ENCODE measurements at places on chromosomes 5 and 9.

DNA sequence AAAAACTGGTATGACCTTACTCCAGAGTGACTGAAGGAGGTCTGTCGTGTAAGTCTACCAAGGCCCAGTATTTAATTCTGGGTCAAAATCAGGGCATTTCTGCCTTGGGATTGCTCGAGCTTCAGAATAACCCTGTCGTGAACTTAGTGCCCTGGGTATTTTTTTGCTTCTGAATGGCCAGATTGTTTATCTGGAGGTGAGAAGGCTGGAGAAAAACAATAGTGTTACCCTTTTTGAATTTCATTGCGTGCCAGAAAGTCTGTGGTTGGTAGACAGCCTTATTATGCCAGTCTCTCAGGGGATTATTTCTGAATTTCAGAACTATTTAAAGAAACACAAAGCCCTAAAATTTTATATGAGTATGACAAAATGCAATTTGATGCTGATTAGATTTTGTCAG lies 323.4 kb downstream of the CSNK1G3 start:
- DNase-seq, result no peak

- no peak for DNase-seq
Measured at GRCh38 chr5:93954421-93955069, 213.1 kb upstream of the POU5F2 start.

GRCh38 chr5:124446120-124446519 lies 300.3 kb downstream of the ZNF608 start:
- DNase-seq, result no peak

DNA sequence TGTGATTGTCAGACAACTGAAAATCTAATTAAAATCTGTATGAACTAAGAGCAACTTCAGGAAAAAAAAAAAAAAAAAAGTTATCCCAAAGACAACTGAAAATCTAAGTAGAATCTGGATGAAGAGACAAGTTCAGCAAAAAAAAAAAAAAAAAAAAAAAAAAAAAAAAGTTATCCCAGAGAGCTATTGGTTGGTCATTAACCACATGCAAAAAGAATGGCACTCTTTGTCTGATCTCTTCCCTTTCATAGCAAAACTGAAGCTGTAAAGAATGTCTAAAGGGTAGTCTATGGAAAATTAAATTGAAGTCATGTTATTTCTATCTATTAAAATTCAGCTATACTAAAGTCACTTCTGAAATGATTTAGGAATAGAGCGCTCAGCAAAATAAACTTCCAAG lies 32.9 kb downstream of the STRBP start:
- DNase-seq, result no peak

- no peak for DNase-seq
Measured at GRCh38 chr9:113993838-113994540, 84.1 kb downstream of the AMBP start.

GRCh38 chr9:137454597-137455358 lies 4.4 kb downstream of the NSMF start:
- DNase-seq, result no peak

GRCh38 chr5:168427224-168427623 lies 59.0 kb upstream of the RARS1 start:
- DNase-seq, result no peak

DNA sequence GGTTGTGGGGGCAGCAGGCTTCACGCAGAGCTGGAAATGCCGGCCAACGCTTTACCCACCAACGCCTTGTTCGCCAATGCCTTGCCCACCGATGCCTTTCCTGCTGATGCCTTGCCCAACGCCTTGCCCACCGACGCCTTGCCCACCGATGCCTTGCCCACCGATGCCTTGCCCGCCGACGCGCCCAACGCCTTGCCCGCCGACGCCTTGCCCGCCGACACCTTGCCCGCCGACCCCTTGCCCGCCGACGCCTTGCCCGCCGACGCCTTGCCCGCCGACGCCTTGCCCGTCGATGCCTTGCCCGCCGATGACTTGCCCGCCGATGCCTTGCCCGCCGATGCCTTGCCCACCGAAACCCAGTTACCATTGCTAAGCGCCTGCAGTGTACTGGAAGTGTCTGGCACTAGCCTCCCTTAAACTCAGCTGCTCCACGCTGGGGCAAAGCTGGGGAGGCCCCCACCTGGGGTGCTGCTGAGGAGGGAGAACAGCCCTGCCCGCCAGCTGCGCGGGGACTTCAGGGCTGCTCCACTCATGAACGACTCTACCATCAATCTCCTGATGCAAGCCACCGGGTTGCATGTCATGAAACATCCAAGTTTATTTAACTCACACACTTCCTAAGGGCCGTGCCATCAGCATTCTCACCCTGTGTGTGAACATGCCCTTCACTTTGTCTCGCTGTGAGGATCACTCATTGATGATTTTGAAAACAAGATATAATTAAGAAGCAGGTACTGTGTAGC lies 1.8 kb downstream of the SLC6A18 start:
- no peak for DNase-seq

DNA sequence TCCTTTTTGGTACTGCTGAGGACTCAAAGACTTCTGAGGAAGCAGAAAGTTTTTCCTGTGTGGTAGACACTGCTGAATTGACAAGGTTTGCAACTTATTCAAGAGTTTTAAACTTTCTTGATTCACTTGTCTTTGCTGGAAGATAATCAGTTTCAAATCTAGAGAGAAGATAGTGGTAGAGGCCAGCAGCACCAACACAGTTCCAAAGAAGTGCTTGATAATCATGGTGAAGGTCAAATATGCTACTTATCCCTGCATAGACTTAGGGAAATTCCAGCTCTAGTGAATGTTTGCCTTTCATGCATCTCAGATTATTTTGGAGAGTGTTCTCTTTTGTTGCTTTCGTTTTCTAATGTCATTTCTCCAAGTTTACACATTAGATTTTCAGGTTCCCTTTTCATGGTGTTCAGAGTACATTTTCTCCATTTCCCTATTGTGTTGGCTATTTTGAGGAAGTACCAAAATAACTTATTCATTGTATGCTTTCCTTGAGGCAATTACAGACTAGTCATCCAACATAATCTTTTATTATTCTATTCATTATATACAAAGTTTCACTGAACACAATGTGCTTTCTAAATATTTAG lies 550 bp downstream of the IFNE start:
- DNase-seq, result no peak

DNA sequence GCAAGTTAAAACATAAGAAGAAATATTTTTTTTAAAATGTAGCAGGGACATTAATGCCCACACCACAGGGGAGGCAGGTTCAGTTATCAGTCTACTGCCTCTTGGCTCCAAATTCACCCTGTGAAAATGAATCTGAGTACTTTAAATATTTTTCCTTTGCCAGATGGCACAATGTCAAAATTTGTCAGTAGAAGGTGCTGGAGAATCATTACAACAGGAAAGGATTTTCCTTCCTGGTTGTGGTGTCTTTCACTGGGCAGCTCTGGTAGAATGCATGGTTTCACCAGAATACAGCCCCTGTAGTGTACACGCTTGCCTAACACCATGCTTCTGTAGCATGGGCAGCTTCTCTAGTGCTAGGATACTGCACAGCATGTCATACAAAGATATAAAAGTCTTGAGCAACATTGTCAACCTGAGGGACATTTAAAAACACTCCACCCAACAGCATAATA lies 9.7 kb upstream of the SREK1 start:
- no peak for DNase-seq

All from activated CD8-positive, alpha-beta memory T cell treated with anti-CD3 and anti-CD28 coated beads for 1 hour (primary cell).